ENCODE measurements at places on chromosomes 2 and 18.

DNA sequence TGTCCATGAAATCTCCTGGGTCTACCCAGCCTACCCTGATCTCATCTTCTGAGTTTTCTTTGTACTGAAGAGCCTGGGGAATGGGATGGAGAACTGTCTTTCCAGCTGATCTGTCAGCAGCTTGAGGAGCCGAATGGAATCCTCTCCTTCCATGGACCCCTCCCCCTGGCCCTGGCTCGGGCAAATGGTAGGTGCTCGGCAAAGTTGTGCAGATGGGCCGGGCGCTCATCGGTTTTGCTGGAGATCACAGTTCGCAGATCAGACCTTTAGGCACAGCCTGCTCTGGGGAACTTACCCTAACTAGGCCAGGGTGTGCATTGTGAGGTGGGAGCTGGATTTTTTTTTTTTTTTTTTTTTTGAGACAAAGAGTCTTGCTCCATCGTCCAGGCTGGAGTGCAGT lies 40.4 kb downstream of the LCT start:
- DNase-seq, result no peak

DNA sequence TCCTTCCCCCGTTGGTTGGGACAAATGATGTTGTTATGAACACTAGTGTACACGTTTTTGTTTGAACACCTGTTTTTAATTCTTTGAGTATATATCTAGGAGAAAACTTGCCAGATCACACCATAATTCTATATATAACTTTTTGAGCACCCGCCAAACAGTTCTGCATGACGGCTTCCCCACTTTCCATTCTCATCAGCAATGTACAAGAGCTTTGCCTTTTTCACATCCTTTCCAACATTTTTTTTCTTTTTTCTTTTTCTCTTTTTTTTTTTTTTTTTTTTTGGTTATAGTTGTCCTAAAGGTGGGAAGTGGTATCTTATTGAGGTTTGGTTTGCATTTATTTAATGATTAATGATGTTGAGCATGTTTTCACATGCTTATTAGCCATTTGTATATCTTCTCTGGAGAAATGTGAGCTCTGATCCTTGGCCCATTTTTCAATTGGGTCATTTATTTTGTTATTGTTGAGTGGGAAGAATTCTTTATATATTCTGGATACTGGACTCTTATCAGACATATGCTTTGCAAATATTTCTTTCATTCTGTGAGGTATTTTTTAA lies 86.9 kb upstream of the ZC3H15 start:
- DNase-seq, result no peak

DNA sequence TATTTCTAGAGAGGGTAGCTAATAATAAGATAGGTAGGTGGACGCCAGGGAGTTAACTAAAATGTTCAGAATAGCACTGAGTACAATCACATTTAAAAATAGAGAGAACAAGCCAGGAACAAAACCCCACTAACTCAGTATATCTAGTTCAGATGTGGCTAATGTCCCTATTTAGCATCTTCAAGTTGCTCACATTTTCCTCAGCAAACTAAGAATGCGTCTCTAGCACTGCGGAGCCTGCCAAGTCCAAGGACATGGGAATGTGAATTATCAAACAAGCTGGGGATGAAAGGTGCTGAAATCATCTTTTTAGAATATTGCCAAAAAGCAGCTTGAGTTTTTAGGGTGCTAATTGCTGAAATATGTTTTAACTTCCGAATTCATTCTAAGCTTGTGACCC lies 398.5 kb upstream of the FIGN start:
- no peak for DNase-seq

DNA sequence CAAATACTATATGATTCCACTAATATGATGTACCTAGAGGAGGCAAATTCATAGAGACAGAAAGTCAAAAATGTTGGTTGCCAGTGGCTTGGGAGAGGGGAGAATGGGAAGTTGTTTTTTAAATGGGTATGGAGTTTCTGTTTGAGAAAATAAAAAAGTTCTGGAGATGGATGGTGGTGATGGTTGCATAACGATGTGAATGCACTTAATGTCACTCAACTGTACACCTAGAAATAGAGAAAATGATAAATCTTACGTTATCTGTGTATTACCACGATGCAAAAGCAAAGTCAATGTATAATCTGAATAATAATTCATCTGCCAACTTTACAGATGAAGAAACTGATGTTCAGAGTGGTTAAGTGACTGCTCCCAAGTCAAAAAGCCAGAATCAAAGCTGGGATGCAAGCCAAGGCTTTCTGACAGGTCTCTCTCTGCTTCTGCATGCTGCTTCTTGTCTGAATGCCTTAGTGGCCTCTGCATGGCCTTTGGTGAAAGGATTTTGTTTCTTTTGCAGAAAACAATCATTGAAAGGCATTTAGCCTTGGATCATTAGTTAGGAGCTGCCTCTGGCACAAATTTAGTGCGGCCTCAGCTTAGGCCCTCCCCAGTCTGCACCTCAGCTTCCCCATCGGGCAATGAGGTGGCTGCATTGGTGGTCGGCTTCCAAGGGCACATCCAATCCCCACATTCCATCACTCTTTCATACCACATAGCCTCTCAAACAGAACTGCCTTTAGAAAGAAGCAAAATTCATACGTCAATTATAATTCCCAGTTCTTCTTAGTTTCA lies 46.5 kb upstream of the MYCN start:
- DNase-seq, result no peak

- no peak for DNase-seq
These were observed 24.9 kb downstream of the TRAPPC12 start for GRCh38 chr2:3404349-3404894.

GRCh38 chr2:23585273-23586170 lies 200.5 kb downstream of the KLHL29 start:
- DNase-seq, result no peak

- no peak for DNase-seq
These were observed 113.0 kb upstream of the COPS8 start for GRCh38 chr2:236972491-236973342.

DNA sequence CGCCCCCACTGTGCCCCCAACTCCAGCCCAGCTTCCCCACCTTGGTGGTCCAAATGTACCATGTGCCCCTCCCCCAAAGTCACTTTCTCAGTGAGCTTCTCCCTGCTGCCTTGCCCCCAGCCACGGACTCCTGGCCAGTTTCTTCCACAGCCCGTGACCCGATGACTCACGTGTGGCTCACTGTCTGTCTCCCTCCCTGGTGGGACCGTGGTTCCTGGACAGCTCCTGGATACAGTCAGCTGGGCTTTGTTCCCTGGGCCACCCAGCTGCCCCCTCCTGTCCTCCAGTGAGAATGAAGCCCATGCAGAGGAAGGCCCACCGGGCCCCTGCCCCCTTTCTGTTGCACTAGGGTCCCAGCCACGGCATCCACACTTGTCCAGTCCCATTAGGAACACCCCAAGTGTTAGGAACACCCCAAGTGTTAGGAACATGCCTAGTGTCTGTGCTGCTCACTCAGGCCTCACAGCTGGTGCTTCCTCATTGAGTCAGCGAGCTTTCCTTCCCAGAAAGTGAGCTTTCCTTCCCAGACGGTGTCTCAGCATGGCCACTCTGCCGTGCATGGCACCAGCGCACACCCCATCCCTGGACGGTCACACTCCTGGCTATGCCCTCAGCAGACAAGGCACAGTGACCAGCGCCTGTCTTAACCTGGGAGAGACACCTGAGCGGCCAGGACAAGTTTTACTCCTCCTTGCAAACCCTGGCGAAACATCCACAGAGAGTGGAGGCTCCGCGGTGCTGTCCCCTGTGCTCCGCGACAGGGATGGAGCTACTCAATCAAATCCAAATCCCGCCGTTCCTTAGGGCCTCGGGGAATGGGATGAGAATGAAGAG lies 44.8 kb upstream of the CTDP1 start:
- no peak for DNase-seq

DNA sequence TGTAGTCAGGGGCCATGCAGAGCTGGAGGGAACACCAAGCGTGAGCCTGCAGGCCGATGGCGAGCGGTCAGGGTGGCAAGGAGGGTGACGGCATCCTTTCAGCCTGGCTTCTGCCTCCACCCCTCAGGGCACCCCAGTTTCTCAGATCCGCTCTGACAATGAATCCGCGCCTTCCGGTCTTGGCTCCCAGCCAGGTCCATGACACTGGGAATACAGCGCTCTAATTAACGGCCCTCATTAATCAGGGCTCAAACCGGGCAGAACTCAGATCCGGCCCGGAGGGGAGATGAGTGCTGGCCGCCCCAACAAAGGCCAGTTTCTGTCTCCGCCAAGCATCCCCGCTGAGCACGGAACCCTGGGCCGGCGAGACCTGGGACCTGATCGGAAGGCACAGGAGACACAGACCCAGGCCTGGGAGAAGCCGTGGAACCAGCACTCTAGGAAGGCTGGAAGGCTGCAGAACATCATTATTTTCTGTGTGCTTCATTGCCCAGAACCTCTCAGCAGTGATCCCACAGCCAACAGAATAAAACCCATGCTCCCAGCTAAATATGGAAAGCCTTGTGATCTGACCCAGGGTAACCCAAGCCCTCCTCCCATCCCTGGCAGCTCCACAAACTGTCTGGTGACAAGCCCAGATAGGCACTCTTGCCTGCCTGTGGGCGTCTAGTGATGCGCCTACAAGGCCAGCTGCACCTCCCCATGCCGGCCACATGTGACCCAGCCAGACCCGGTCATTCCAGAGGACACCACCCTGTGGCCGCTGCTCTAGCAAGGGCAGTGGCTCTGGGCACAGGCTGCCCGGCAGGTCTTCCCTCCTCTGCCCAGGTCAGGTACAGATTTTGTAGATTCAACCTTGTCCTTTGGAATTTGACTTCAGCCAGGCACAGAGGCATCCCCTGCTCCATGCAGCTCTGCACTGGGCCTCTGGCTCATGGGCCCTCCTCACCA lies 438.7 kb upstream of the MYT1L start:
- no peak for DNase-seq

DNA sequence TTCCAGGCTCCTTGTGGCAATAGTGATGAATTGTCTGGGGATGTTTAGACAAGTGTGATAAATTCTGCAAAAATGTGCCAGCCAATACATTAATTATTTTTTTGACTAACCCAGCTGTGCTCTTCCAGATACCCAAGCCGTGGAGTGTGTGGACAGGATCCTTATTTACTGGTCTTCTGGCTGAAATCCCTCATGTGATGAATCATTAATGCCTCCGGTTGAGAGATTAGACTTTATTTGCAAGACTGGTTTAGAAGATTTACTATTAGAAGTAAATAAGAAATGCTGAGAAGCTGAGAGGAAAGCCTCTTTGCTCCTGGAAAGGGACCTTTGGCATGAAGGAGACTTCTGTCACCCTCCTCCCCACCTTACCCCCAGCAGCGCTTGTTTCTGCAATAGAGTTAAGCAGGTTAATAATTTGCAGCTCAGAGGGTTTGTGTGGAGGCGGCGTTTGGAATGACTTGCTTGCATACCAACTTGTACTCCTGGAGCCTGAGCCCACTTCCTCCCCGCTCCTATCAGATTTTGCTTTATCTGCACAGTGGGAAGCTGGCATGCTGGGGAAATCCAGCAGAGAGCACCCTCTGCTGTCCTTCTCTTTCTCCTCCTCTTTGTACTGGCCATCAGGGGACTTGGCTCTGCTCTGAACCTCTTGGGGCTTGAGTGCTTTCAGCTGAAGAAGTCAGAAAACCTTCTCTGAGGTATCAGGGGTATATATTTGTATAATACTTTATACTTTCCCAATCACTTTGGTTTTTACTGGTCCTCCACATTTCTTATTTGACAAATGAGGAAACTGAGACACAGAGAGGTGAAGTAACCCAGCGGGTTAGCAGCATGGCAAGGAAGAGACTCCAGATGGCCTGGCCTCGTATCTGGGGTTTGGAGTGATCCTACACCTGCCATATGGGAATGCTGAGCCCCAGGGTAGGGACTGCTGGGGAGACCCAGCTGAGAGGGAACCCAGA lies 16.3 kb downstream of the SLC3A1 start:
- no peak for DNase-seq

GRCh38 chr2:141957827-141958450 lies 172.9 kb downstream of the LRP1B start:
- no peak for DNase-seq

DNA sequence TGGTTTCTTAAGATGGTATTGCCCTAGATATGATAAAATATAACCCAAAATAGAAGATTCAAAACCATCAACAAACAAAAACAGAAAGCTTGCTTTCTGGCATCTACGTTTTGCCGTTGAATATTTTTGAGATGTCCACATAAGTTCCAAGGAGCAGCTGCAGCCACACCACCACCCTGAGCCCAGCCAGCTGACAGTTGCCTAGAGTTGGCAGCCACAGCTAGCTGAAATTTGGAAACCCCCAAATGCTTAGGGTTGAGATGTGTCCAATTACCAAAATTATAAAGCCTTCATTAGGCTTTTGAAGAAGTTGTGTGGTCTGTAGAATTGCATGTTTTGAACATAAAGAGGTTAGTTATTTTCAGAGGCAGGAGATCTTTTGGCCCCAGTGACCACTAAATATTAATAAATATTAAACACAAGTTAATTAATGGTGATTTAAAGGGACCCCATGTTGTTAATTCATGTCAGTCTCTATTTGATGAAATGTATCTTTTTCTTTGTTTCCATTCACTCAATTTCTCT lies 118.1 kb upstream of the DTNA start:
- no peak for DNase-seq

- no peak for DNase-seq
These were observed 83.1 kb downstream of the FBXO15 start for GRCh38 chr18:74064510-74064909.

DNA sequence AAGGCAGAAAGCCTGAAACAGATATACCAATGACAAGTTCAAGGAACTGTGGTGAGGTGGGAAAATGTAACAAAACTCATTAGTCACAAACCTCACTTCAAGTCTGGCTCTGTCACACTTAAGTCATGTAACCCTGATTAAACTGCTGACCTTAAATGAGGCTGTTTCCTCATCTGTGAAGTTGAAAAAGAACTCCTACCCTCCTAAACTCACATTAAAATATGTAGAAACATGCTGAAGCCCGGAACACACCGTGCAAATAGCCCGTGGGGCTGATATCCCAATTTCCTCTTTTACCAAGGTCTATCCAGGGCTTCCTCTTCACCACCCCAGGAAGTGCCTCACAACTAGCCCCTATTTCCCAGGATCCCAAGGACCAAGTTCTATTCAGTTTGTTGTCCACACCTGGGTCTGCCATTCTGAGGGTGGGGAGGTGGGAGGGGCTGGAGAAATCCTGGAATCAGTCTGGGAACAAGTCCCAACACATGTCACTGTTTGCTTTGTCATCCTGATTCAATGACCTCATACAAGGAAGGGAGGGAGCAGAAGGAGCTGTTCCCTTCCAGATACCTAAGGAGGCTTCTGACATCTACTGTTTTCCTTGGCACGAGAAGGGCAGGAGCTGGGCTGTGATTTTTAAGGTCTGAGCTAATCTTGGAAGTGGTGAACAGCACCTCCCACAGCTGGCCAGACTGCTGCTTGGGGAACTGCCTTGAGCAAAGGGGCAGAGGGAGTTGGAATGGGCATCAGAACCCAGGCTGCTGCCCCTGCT lies 42.3 kb downstream of the SLC4A1AP start:
- no peak for DNase-seq

GRCh38 chr2:128373451-128374000 lies 54.9 kb upstream of the HS6ST1 start:
- no peak for DNase-seq

DNA sequence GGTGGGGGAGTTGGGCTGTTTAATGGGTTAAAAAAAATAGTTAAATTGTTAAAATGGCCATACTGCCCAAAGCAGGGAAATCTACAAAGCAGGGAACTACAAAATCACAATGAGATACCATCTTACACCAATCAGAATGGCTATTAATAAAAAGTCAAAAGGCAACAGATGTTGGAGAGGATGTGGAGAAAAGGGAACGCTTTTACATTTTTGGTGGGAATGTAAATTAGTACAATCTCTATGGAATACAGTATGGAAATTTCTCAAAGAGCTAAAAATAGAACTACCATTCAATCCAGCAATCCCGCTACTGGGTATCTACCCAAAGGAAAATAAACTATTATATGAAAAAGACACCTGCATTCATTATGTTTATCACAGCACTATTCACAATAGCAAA lies 27.1 kb downstream of the CLHC1 start:
- no peak for DNase-seq

Measured in stimulated activated CD8-positive, alpha-beta memory T cell treated with anti-CD3 and anti-CD28 coated beads, Interleukin-4, amount 100 ng/mL, for 24 hours (primary cell).